D721Med (cell line): ENCODE measurements at places on chromosomes 11 and 22.

- DNase-seq = no peak
These were observed 358 bp downstream of the OR52H1 start for GRCh38 chr11:5547982-5548381.

- no peak for DNase-seq
These were observed 3.6 kb downstream of the DUSP8 start for GRCh38 chr11:1568441-1568911.

DNA sequence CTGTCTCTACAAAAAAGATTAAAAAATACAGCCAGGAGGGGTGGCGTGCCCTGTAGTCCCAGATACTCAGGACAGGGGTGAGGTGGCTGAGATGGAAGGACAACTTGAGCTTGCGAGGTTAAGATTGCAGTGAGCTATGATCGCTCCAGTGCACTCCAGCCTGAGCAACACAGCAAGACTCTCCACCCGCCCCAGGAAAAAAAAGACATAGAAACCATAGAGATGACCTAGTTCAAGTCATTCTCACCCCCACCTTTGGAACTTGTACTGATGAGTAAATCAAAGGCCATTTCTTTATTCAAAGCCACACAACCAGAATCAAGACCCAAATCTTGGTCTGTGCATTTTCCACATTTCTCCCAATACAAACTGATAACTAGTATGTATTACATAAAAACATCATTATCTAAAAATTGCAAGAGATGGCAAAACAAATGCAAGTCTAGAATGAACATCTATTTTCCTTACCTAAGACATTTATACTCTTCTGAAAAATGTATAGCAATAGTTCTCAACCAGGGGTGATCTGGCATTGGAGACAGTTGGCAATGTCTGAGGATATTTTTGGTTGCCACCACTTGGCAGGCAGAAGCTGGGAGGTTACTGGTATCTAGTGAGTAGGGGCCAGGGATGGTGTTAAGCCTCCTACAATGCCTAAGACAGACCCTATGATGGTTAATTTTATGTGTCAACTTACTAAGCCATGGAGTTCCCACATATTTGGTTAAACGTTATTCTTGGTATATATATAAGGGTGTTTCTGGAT lies 34.6 kb downstream of the LGR4 start:
- DNase-seq = no peak

DNA sequence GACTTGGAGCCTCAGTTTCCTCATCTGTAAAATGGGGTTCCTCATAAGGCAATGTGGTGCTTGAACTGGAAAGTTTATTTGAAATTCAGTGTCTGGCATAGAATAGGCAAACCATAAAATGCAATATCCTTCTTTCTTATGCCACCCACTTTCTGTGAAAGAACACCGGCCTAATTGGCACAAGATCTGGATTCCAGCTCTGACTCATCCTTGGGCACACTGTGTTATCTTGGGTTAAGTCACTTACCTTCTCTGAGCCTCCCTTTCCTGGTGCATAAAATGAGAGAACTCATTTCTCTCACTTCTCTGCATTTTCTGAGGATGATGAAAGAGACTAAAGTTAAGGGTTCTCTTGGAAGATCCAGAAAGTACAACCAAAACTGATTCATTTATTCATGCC lies 5.1 kb downstream of the INSC start:
- no peak for DNase-seq

DNA sequence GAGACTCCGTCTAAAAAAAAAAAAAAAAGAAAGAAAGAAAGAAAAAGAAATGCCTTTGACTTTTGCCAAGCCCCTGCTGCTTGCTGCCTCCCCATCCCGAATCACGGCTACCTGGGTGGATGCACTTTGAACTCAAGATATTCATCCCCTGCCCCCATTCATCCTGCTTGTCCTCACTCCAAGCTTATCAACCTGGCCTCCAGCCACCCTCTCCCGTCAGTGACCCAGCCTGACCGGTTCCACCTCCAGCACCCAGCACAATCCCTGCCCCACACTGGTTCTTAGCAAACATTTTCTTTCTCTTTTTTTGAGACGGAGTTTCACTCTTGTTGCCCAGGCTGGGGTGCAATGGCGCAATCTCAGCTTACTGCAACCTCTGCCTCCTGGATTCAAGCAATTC lies 44.4 kb downstream of the CYTH4 start:
- DNase-seq = no peak

- no peak for DNase-seq
These were observed 67.2 kb downstream of the SGSM1 start for GRCh38 chr22:24873226-24873625.

DNA sequence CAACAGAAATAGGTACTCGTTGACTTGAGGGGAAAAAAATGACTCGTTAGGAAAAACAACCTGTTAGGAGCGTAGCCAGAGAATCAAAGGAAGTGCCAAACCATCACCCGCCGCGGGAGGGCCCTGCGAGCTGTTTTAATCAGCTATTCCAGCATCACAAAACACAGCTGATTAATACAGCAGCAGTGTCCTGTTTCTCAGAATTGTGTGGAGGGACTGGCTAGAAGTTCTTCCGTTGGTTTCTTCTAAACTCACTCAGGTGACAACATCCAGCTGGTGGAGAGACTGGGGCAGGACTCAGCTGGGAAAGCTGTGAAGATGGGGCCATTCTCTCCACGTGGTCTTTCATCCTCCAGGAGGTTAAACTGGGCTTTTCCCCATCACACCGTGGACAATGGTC lies 28.0 kb downstream of the HSPA8 start:
- no peak for DNase-seq

DNA sequence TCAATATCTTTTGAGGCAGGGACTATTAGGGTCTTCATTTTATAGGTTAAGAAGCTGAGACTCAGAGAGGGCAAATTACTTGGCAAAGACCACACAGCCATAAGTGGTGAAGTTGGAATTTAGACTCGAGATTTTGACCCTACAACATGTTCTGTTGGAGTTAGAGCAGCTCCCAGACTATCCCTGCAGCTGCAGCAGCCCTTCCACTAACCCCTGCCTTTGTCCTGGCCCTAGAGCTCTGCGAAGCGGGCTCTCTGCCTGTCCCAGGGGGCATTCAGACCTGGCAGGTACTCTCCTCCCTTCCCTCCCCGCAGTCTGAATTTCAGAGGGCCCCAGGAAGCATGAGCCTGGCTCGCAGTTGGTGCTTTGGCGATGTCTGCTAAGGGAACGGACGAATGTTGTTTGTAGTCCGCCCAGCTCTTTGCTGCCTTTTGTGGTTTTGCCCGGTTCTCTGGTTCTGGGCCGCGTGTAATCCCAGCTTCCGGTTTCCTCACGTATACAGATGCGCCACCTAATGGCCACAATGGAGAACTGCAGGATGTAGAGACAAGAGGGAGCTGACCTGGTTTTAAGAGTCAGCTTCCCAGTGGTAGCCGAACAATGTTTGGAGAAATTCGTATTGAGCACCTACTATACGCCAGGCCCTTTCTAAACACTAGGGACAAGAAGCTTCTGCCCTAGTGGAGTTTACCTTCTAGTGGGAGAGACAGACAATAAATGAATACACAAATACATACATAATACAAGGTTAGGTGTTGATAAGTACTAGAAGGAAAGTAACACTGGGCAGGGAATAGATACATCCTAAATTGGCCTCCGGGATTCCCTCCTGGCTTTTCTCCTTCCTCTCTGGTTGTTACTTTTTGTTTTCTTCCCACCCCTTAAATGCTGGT lies 125.2 kb downstream of the ST3GAL4 start:
- peak; percentile 75 for DNase-seq
